NT2/D1 (cell line): ENCODE measurements at places on chromosomes 1 and 21.

DNA sequence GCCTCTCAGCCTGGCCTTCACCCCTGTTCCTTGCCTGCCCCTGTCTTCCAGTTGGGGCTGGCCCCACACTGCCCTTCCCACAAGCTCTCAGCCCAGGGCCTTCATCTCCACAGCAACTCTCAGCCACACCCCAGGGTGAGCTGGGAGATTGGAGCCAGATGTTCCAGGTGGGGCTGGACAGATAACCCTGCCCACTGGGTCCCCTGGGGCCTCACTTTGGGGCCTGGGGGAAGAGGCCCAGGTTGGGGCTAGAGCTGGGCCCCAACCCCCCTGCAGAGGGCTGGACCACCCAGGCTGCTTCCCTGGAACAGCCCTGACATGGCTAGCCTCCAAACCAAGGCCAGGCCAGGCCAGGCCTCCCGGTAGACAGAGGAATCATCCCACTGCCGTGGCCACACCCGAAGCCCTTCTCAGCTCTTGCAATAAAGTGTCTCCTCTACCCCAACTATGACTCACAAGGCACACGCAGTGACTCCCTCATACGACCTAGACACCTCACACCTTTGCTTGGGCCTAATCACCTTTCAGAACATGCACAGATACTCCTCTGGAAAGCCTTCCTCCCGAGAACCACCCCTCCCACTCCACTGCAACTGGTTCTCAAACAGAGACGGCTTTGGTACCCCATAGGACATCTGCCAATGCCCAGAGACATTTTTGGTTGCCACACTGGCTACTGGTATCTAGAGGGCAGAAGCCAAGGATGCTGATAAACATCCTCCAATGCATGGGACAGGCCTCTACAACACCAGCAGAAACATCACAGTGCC is 22.2 kb downstream of the SLC2A1 start:
- DNase-seq: no peak

DNA sequence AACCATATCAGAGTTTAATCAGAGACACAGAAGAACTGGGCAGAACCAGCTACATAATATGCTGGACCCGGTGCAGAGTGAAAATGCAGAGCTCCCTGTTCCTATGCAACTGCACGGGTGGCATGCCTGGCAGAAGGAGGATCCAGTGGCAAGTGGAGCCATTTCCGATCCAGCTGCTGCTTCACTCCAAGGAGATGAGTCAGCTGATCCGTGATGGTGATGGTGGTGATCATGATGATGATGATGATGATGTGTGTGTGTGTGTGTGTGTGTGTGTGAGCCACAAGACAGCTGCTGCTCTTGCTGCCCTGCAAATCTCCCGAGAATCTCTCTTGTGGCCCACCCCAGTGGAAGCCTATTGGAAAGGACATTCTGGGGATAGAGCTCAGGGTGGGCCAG is 133.0 kb downstream of the URB2 start:
- DNase-seq: no peak

DNA sequence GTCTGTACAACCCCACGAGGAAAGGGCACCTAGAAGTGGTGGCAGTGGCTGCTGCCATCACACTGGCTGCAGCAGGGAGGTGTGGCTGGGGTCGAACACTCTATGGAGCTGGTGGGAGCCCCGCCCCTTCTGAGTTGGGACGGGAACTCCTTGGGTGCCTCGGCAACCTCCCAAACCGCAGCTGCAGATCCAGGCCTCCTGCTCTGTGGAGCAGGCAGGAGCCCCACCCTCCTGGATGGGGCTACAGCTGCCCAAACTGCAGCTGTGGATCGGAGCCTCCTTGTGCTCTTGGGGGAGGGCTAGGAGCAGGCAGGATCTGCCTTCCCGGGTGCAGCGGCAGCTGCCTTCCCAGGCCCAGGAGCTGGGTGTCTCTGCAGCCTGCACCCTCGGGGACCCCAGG is 38.9 kb upstream of the TARDBP start:
- DNase-seq: no peak

DNA sequence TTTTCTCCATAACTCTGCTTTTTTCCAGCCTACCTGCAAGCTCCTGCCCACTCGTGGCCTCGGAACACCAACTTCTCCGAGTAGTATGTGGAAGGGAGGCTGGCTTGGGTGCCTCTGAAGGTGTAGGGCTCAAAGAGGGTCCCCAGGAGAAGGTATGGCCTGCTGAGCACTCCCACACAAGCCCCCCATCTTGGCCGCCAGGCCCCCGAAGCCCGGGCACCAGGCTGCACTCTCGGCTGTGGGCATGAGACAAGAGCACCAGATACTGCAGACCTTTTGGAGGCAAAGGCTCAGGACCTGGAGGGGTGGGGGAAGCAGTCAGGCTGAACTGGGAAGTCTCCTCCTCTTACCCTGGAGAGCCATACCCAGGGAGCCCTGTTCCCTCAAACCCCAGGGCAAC is 1.7 kb downstream of the ZNF692 start:
- DNase-seq: no peak

DNA sequence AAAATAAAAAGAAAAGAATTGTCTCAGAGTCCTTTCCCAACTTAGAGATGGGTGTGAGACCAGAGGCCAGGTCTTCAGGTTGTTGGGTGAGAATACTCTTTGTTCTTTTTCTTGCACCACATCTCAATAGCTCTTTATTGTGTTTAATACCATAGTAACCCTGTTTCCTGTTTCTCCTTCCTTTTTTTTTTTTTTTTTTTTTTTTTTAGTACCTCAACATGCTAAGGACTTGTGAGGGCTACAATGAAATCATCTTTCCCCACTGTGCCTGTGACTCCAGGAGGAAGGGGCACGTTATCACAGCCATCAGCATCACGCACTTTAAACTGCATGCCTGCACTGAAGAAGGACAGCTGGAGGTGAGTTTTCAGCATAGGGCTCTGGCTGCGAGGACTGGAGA is 24.4 kb downstream of the CELF3 start:
- no peak for DNase-seq

DNA sequence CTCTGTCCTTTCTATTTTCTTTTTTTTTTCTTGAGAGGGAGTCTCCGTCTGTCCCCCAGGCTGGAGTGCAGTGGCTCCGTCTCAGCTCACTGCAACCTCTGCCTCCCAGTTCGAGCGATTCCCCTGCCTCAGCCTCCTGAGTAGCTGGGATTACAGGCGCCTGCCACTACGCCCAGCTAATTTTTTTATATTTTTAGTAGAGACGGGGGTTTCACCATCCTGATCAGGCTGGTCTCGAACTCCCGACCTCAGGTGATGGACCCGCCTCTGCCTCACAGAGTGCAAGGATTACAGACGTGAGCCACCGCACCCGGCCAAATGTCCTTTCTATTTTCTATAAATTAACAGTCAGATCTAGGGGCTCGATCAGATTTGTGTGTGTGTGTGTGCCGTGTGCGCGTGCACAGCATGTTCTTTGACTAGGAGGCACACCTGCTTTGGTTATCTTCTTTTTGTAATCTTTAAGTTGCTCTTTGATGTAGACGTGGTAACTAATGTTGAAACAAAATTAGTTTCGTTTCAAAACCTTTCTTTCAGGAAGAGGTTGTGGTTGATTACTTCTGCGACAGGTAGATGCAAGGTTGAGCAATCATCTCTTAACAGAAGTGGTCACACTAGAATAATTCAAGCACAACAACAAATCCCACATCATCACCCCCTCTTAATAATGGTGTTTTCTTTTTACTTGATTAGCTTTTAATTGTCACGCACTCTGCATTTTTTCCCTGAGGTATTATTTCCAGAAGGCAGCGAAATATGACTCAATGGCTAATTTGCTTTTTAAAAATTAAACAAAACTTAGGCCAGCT is 779 bp upstream of the DEGS1 start:
- no peak for DNase-seq
